ENCODE measurements at places on chromosomes 3 and 15.

DNA sequence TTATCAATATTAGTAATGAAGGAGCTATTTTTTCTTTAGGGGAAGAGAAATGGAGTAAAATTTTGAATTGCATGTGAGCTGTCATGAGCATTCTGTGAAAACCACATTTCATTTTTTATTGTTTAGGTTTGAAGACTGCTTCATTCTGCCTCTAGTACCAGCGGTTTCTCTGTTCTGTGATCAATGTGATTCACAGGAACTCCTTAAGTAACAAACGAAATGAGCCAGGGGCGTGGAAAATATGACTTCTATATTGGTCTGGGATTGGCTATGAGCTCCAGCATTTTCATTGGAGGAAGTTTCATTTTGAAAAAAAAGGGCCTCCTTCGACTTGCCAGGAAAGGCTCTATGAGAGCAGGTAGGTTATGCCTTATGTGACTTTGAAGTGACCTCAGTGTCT lies 13.0 kb downstream of the NIPA2 start:
- DNase-seq, result no peak

- no peak for DNase-seq
Observed at GRCh38 chr15:35722501-35722900, 176.5 kb upstream of the DPH6 start.

GRCh38 chr3:145942052-145942451 lies 218.9 kb downstream of the PLOD2 start:
- no peak for DNase-seq

DNA sequence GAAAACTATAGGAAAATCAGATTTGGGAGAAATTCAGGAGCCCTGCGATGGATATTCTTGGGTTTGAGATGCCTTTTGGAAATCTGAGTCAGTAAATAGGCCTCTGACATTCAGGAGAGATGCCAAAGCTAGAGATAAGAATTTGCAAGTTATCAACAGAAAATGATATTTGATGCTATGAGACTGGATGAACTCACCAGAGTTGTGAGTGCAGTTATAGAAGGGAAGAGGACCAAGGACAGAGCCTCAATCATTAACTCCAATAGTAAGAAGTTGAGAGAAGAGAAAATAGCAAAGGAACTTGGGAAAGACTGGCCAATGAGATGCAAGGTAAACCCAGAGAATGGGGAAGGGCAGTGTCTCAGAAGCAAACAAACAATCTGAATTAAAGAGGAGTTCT lies 7.9 kb upstream of the ANO10 start:
- no peak for DNase-seq

- no peak for DNase-seq
Observed at GRCh38 chr3:62135741-62136140, 237.6 kb downstream of the FEZF2 start.

DNA sequence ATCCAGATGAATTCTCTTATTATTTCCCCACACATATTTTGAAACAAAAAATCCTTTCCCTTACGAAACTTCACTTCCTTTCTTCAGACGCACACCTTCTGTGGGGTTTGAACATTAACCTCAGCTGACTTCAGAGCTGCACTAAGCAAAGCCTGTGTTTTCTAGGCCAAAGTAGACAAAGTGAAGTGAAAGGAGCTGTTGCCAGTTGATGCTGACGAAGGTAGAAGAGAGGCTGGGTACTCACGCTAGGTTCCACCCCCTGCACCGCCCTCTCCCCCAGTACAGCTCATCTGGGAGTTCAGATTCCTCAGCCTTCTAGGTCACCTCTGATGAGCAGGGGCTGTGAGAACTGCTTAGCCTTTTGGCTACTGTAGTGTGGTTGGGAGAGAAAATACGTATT lies 24.1 kb downstream of the DUT start:
- no peak for DNase-seq

- no peak for DNase-seq
Observed at GRCh38 chr3:145055375-145056076, 1083.9 kb downstream of the DIPK2A start.

GRCh38 chr15:60411774-60412425 lies 14.1 kb upstream of the ANXA2 start:
- no peak for DNase-seq

DNA sequence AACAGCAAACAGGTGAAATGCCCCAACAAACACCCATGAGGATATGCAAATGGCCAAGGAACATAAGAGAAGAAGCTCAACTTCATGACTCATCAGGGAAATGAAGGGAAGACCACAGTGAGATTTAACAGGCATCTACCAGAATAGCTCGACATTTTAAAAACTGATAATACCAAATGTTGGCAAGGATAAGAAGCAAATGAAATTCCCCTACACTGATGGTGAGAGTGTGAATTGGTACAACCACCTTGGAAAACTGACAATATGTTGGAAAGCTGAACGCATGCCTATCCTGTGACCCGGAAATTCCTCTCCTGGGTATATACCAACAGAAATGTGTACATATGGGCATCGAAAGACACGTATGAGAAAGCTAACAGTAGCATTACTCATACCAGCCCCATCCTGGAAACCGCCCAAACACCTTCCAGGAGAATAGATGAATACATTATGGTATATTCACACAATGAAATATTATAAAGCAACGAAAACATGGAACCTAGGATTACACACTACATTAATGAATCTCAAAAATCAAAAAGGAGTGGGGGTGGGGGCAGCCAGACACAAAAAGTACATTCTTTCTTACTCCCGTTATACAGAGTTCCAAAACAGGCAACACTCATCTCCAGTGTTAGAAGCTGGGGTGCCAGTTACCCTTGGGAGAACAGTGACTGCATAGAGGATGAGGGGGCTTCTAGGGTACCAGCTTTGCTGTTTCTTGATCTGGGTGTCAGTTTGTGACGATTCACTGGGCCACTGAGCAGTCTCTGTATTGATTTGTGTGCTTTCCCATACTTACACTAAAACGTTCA lies 16.9 kb downstream of the RFTN1 start:
- no peak for DNase-seq

GRCh38 chr15:39369768-39370167 lies 211.1 kb upstream of the THBS1 start:
- DNase-seq, result no peak

DNA sequence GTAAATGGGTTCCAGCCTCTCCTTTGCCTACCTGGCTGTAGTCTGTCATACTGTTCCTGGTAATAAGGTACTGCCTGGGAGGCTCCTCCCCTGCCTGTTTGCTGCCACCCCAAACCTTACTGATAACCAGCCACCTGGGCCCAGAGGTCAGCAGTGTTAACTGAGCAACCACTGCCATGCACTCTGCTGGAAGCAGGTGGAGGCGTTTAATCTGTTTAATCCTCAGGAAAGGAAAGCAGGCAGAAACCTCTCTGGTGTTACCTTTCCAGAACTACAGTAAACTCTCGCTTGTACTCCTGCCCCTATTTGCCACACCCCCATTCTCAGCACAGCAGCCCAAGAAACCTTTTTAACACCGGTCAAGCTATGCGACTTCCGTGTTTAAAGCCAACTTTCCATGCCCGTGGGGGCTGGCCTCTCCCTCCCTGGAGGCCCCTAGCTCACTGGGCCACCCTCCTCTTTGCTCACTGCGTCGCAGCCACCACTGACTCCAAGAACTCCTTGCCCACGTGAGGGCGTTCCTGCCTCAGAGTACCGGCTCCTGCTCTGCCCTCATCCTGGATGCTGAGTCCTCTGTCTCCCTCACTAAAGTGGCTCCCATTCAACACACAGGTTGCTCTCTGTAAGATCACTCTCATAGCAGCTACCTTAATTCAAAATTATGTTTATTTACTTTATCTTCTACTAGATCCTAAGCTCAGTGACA lies 8.3 kb downstream of the BDH1 start:
- DNase-seq, result no peak

DNA sequence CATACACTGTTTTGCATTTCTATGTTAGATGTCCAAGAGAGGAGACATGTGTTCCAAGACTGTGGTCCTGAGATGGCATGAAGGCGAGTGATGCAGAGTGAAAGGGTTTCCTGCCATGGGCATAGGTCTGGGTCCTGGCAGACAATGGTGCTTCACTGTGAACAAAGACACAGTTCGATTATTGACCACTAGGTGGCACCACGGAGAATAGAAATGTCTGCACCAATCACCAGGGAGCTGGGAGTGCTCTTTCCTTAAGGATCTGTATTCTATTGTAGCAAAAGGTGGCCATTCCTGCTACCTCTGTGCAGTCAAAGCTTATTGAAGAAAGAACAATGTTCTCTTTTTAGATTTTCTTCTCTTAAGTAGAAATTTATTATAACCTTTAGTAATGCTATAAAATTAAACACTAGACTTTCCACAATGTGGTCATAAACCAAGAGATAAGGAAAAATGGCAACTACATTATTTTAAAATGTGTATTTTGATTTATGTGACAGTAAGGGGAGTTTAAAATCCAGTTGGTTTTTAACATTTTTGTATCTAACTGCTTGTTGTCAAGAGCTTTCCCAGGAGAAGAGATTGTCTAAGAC lies 88.7 kb downstream of the GABRG3 start:
- peak; percentile 65 for DNase-seq

GRCh38 chr15:79397269-79397910 lies 34.7 kb upstream of the MINAR1 start:
- DNase-seq, result no peak

DNA sequence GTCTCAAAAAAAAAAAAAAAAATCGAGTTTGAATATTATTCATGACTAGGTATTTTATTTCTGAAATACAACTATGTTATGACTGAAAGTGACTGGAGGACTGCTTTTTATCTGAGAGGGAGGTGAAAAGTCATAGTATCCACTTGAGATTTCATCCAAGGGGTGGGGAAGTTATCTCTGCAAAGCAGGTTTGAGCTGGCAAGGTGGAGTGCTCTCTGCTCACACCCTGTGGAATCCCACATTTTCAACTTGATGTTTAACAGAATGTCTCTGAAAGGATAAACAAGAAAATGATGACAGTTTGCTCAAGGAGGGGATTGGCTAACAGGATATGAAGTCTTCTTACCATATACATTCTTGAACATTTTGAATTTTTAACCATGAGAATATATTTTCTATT lies 27.3 kb upstream of the SEC62 start:
- DNase-seq, result no peak

DNA sequence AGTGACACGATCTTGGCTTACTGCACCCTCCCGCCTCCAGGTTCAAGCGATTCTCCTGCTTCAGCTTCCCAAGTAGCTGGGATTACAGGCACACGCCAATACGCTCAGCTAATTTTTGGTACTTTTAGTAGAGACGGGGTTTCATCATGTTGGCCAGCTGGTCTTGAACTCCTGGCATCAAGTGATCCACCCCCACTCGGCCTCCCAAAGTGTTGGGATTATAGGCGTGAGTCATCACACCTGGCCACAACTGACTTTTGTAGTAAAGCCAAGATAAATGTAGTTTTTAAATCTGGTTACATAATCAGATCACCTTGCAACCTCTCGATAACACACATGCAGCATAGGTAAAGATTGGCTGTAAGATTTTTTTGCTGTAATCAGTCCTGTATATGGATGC lies 657.5 kb upstream of the DPPA4 start:
- no peak for DNase-seq

GRCh38 chr3:179081885-179082284 lies 10.3 kb upstream of the ZMAT3 start:
- DNase-seq, result no peak

DNA sequence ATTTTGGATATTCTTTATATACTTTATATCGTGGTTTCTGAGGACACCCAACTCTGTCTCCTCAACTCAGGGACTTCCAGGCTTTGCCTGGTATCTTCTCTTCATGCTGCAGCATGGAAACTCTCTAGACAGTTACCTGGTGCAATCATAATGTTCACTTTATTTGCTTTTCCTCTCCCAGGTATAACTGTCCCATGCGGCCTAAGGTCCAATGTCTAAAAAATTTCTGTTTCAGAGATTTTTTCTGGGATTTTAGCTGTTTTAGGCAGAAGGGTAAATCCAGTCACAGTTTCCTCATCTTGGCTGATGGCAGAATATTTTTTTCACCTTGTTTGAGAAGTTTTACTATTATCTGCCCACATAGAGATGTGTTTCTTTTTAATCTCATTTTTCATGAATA lies 139.9 kb upstream of the KCNMB2 start:
- DNase-seq, result no peak

GRCh38 chr3:86147119-86147518 lies 843.8 kb downstream of the VGLL3 start:
- DNase-seq, result no peak
